Liver (tissue), 10 donors: ENCODE measurements at places on chromosomes 1 and 21. TPM values are rescaled to one million over a fixed set of nuclear protein-coding genes. Genes with fewer than 3 reads are reported as not detected.

- H3K27ac ChIP-seq: no peak overlapping the region
- no peaks in the 10 kb centered on the region for H3K27me3 ChIP-seq
- no peaks in the 10 kb centered on the region for H3K36me3 ChIP-seq
- H3K4me3 ChIP-seq: no peak overlapping the region
- no peak for DNase-seq
These were observed 20.4 kb upstream of the COL9A2 start for GRCh38 chr1:40337443-40337842.

- H3K27me3 ChIP-seq: no peaks in the 10 kb centered on the region
- H3K4me1 ChIP-seq: no peaks in the 10 kb centered on the region
- DNase-seq: no peak
- no peaks in the 10 kb centered on the region for H3K36me3 ChIP-seq
- H3K27ac ChIP-seq: no peak overlapping the region
These were observed 177.2 kb downstream of the NFIA start for GRCh38 chr1:61259379-61260148.

- H3K4me1 ChIP-seq: peaks cover 13% of the 10 kb centered on the region
- peak; percentile 42 for DNase-seq
- no peaks in the 10 kb centered on the region for H3K27me3 ChIP-seq
- H3K36me3 ChIP-seq: no peaks in the 10 kb centered on the region
- no peak overlapping the region for H3K4me3 ChIP-seq
These were observed 72.7 kb upstream of the AK4 start for GRCh38 chr1:65075123-65075976.

GRCh38 chr1:93807311-93807930, 71.6 kb downstream of the DNTTIP2 start:
- H3K4me3 ChIP-seq: no peak overlapping the region
- H3K27me3 ChIP-seq: no peaks in the 10 kb centered on the region
- no peak overlapping the region for H3K27ac ChIP-seq
- H3K4me1 ChIP-seq: no peaks in the 10 kb centered on the region
- H3K36me3 ChIP-seq: no peaks in the 10 kb centered on the region
- DNase-seq: no peak

DNA sequence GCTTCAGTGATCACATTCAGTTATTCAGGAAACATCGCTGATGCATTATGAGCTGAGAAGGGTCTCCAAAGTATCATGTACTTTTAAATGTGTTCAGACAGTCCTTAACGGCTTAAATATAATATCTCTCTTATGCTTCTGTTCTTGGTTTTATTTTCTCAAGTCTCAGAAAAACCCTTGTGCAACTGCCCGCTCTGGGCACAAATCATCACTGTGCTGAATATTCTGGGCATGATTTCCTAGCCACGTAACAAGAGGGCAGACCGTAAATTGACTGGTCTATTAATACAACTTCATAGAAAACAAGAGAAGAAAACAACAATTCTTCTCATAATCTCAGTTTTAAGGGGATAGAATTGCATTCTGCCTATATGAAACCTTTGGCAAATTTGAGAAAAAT, 96.5 kb upstream of the EXO1 start:
- DNase-seq: no peak
- H3K27ac ChIP-seq: no peak overlapping the region
- no peaks in the 10 kb centered on the region for H3K27me3 ChIP-seq
- H3K36me3 ChIP-seq: no peaks in the 10 kb centered on the region
- no peak overlapping the region for H3K4me3 ChIP-seq
- H3K4me1 ChIP-seq: no peaks in the 10 kb centered on the region

DNA sequence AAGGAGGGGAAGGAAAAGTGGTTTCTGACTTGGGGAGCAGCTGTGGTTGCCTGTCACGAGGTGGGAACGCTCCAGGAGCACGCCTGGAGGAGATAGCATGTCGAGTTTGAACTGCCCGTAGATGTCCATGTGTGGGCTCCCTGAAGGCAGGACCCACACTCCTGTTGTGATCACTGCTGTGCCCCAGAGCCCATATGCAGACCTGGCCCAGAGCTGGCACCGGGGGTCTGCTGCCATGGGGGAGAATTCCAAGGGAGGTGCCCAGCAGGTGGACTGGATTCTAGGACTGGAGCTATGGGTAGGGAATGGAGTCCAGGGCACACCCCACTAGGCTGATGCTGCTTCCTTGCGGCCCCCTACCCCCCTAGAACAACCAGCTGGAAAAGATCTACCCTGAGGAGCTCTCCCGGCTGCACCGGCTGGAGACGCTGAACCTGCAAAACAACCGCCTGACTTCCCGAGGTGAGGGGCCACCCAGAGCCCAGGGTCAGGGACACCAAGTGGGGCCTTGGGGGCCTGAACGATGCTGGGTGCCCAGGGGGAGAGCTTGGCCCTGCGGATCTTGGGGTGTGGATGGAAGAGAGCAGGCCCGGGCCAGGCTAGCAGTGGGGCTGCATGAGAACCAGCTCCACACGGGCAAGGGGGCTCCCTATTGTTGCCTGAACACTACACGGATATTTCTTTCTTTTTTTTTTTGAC, 9.3 kb downstream of the PODN start:
- H3K27me3 ChIP-seq: no peaks in the 10 kb centered on the region
- H3K27ac ChIP-seq: no peak overlapping the region
- no peaks in the 10 kb centered on the region for H3K36me3 ChIP-seq
- no peaks in the 10 kb centered on the region for H3K4me1 ChIP-seq
- H3K4me3 ChIP-seq: no peak overlapping the region
- DNase-seq: no peak

GRCh38 chr1:71473331-71473730, 392.5 kb upstream of the ZRANB2 start:
- no peak overlapping the region for H3K4me3 ChIP-seq
- H3K27ac ChIP-seq: no peak overlapping the region
- H3K27me3 ChIP-seq: no peaks in the 10 kb centered on the region
- H3K4me1 ChIP-seq: no peaks in the 10 kb centered on the region

DNA sequence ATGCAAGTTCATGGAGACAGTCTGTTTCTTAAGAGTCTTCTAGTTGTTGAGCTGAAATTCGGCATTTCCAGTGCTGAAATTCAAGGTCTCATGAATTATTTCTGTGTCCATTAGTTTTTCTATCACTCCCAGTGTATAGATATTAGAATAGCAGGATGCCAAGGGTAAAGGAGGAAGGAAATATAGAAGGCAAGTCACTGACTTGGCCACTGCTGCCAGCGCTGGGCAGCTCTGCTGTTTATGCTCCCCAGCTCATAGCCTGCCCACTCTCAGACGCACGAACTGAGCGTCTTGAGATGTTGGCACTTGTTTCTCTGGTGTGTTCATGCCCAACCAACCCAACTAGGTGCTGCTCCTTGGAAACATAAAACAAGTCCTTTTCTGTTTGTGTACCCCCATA, 110.1 kb downstream of the SLC45A1 start:
- no peaks in the 10 kb centered on the region for H3K36me3 ChIP-seq
- H3K27ac ChIP-seq: no peak overlapping the region
- DNase-seq: no peak

DNA sequence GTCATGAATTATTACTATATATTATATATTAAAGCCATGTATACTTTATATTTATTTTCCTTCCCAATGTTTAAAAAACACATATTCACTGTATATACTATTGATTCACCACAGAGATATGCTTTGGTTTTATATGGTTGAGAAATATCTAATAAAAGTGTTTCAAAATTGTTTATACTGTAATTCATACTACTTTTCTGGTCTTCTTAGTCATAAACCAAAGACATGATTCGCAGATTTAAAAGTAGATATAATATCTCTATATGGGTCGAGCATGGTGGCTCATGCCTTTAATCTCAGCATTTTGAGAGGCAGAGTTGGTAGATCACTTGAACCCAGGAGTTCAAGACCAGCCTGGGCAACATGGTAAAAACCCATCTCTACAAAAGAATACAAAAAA, 738.4 kb downstream of the USP25 start:
- no peak overlapping the region for H3K27ac ChIP-seq
- no peak overlapping the region for H3K4me3 ChIP-seq
- H3K27me3 ChIP-seq: no peaks in the 10 kb centered on the region

DNA sequence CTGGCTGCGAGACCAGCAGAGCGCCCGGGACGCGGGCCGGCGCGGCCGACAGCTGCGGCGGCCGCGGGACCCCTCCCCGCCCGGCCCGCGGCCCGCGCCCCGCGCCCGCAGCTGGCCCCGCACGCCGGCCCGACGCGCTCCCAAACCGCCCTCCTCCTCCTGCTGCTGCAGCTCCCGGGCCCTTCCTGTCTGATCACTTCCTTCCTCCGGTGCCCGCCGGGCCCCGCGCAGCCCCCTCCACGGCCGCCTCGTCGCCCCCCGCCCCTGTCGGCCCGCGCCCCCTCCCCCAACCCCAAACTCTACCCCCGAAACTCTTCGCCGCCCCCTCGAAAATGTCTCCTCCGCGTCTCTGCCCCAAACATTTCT, 594 bp downstream of the LUZP1 start:
- peak overlapping the region; percentile 88 for H3K27ac ChIP-seq
- no peaks in the 10 kb centered on the region for H3K4me1 ChIP-seq
- no peaks in the 10 kb centered on the region for H3K27me3 ChIP-seq

DNA sequence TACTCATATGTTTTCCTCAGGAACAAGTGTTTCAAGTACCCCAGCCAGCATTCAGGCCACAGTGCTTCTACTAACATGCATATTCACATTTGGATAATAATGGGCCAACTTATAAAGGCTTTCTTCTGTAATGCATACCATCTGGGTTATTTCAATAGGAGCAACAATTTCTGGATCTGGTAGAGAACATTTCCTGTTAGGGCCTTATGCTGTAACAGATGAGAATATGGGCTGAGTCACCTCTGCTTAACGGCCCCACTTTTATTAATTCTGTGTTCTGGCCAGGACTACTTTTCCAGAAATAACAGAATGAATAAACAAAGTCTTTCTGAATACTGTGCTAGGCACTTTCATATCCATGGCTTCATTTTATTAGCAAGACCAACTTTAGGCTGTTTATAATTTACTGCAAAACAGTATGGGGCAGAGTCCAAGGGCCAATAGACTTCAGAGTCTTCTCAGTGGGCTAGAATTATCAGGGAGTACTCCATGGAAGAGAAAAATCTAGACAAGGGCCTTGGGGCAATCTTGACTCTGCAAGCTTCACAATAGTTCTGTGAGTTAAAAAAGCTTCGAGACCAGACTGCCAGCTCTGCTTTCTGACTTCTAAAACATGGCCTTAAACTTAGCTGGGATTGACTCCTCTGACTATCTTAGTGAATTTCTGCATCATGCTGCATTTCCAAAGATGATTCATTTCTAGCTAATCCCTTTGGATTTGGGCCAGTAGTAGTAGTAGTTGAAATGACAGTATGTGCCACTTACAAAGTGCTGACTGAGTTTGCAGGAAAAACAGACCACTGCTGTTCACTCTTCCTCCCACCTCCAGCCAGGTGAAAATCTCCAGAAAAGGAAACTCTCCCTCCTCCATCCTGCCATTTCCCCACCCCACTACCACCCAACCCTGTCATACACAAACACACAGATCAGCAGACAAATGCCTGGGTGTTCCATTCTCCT, 8.2 kb upstream of the SSX2IP start:
- H3K27ac ChIP-seq: no peak overlapping the region
- H3K27me3 ChIP-seq: no peaks in the 10 kb centered on the region
- H3K36me3 ChIP-seq: no peaks in the 10 kb centered on the region
- DNase-seq: no peak
- H3K4me3 ChIP-seq: no peak overlapping the region

DNA sequence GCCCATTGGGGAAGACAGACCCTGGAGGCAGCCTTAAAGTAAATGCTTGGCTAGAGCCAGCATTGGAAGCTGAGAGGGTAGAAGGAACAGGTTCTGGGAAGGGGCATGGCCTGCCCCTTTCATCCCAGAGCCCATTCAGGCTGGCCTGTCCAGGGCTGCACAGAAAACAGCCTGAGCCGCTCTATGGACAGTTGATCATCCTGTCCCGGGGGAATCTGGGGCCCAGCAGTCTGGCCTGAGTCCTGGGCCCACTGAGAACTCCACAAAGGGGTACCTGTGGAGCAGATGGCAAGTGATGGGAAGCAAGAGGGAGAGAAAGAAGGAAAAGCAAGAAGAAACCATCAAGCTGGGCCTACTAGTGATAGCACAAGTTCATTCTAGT, 13.2 kb downstream of the TMEM81 start:
- no peaks in the 10 kb centered on the region for H3K36me3 ChIP-seq
- H3K27ac ChIP-seq: no peak overlapping the region
- DNase-seq: no peak
- H3K4me3 ChIP-seq: no peak overlapping the region
- H3K27me3 ChIP-seq: no peaks in the 10 kb centered on the region

The ERG gene
- total RNA-seq: 3.3 TPM

The OR6K3 gene
- not detected for total RNA-seq

The SH3D21 gene
- 1.0 TPM for total RNA-seq

The SERINC2 gene
- 4.9 TPM for total RNA-seq

The MAGOH gene
- 32.5 TPM for total RNA-seq

The LCE6A gene
- total RNA-seq: not detected

The FMO3 gene
- total RNA-seq: 276 TPM

The SYCP1 gene
- not detected for total RNA-seq

The C8A gene
- 669 TPM for total RNA-seq
